GM04503 (cell line): ENCODE measurements at places on chromosomes 7 and 10.

DNA sequence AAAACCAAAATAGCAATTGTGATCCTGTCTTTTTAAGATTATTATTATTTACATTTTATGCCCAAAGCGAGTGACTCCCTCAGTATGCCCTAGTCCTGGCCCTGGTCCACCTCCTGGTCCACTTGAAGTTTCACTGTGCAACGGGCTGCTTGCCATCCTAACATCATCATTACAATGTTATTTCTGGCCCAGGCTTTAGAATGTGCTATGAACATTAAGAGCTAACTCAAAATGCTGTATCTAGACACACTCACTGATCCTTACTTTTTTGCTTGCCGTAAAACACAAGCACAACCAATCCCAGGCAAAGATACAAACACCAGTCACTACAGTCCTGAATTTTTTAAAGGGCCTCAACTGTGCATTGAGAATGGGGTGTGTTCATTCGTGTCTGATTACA is 38.4 kb downstream of the RHOBTB1 start:
- DNase-seq: peak; percentile 39

- DNase-seq: no peak
These were observed 349.4 kb downstream of the GATA3 start for GRCh38 chr10:8403711-8404371.

DNA sequence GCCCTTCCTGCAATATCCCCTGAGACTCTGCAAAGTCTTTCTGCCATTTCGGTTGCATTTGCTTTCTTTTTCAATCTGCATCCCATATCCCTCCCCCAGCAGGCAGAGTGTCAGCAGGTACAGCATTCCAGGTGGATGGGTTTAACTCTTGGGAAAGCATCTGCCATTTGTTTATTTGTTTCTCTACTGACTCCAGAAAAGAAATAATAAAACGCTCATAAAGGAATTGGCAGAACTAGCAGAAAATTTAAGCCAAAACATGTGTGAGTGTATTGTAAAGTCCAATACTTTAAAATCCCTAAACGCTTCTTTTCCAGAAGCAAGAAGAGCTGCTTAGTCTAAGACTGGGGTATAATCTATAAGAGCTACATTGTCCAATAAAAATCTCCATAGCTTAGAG is 393.8 kb downstream of the TNS3 start:
- DNase-seq: no peak

- DNase-seq: peak; percentile 27
These were observed 43.8 kb downstream of the PTPN12 start for GRCh38 chr7:77580762-77581350.

DNA sequence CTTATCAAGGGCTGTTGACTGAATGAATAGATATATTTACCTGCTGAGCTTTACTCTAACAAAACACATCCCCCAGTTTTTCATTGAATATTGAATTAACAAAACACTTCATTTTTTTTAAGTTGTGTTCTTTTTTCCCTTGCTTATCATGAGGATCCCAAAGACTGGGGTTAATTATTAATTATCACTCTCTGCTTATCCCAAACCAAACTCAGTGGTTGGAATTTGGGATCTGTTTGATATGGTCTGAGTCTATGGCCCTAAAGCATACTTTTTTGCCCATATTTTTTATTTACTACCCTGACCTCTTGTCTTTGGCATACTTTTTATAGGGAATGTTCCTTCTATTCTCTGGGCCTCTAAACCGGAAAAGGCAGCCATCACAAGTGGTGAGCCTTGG is 697.1 kb upstream of the GALNT17 start:
- DNase-seq: no peak

- DNase-seq: no peak
These were observed 5.9 kb downstream of the PGAM2 start for GRCh38 chr7:44059219-44060090.

- no peak for DNase-seq
These were observed 31.5 kb upstream of the PRF1 start for GRCh38 chr10:70634011-70634410.

DNA sequence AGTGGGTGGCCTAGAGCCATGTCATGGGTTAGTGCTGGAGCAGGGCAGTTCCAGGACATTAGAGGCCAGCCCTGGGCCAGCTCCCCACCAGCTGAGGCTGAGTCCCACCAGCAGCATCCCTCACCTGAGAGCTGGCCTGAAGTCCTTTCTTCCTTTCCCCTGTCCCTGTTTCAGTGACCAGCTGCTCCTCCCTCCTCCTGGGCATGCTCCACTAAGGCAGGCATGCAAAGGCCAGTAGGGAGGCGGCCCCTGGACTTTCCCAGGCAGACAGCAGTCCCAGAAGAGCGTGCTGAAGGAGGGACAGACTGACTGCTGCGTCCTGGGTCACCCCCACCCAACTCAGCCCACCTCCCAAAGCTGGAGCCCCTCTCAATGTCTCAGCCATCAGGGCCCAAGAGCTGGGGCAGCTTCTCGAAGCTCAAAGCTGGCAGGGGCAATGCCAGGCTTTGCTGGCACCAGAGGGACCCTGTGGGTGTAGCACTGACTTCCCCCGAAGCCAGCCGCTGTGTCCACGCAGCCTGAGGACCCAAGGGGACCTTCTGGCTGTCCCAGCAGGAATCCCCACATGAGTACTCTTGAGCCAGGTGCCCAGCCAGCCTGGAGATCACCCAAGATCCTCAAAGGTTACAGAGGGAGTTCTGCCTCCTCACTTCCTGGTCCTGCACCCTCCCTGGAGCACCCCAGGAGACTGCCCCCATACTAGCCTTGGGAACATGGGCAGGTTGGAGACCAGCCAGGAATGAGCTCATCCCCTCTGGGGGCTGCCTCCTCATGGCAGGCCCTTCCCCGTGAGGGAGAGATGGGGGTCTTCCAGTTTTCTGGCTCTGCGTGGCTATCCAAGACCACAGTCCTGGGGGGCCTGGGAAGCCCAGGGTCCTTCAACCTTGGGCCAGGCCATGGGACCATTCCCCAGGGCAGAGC is 35.2 kb upstream of the RET start:
- DNase-seq: no peak

GRCh38 chr10:21069929-21070700 is 173.0 kb upstream of the NEBL start:
- DNase-seq: no peak

DNA sequence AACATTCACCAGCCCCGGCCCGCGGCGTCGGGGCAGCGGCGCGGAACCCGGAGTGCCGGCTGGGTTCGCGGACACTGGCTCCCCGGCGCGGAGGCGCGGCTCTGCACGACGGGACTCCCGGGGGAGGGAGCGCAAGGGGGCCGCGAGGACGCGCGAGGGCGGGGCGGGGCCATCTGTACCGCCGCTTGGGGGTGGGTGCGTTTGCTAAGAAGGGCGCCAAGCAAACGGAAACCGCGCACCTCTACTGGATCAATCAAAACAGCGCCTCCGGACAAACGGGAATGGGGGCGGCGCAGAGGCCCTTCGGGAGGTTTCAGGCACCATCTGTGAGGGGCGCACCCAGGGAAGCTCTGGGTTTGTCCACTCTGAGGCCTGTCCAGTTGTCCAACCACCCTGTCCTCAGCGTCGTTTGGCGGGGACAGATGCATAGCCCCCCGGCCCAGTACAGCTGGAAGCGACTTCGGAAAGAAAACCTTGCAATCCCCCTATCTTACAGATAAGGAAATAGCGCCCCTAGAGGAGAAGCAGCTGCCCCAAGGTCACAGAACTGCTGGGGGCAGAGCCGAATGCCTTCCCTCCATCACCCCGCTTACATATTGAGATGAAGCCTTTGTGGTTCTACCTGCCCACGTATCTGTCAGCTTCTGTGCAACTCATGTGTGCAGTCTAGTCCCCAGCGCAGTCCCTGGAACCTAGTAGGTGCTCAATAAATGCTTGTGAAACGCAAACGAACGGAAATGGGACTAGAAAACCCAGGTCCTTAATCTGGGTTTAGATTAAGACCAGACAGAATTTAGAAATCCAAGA is 10.7 kb upstream of the SLIT1 start:
- DNase-seq: no peak

GRCh38 chr7:114953724-114954123 is 31.8 kb downstream of the MDFIC start:
- DNase-seq: no peak

DNA sequence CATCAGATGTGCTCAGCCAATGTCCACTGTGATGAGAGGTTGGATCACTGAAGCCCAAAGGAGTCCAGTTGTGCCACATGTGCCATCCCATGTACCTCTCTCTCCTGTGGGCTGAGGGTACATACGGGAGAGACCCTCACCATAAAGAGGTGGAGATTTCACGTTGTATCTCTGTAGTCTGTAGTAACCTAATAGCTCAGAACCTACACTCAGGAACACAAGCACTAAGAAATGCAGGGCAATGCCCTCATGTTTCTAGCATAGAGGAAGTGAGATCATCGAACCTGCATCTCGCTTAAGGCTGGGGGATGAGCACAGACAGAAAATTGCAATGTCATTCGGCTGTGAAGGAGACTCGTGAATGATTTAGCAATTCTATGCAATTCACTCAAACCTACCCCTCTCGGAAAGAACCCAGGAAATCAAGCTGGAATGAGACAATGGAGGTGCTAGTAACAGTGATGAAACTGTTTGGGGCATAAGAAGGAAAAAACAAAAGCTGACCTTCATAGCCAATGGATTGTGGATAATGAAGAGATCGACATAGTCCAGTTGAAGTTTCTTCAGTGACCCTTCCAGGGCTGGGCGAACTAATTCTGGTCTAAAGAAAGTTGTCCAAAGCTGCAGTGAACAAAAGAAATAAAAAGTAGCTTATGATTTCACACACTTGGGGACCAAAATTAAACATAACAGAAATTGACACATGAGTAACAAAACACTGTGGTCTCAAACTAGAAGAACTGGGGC is 80.3 kb upstream of the UCN3 start:
- peak; percentile 50 for DNase-seq

- DNase-seq: no peak
These were observed 5.7 kb downstream of the CYP2E1 start for GRCh38 chr10:133532871-133533270.

GRCh38 chr7:28179120-28180030 is 1.2 kb downstream of the JAZF1 start:
- no peak for DNase-seq

GRCh38 chr10:112282086-112282485 is 1.1 kb upstream of the TECTB start:
- DNase-seq: no peak

DNA sequence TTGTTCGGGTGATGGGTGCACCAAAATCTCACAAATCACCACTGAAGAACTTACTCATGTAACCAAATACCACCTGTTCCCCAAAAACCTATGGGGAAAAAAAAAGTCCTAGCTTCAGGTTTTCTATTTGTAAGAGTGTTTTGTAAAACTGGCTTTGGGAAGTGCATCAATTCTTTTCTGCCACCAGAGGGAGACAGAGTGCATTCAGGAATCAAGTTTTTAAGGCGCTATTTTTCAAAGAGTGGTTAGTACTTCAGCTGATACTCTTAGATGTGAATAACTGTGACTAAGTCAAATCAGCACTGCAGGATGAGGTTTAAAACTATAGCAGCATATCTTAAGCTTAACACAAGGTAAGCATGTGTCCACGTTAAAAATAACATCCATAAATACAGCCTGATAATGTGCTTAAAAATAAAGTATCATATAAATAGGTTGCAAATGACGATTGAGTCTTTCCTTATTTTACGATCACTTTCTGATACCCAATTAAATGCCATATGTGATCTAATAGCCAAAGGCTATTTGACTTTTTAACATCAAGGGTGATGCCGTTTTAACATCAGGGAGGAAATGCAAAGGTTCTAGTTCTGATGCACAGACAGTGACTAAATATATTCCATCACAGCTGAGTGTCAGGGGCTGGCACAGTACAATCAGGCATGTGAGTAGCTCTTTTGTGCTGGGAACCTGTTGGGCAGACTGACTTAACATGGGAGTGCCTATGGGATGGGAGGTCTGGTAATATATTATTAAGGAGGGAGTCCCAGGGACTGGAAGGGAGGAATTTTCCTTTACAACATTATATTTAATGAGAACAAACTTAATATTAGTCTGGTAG is 10.6 kb upstream of the LYZL2 start:
- peak; percentile 9 for DNase-seq

DNA sequence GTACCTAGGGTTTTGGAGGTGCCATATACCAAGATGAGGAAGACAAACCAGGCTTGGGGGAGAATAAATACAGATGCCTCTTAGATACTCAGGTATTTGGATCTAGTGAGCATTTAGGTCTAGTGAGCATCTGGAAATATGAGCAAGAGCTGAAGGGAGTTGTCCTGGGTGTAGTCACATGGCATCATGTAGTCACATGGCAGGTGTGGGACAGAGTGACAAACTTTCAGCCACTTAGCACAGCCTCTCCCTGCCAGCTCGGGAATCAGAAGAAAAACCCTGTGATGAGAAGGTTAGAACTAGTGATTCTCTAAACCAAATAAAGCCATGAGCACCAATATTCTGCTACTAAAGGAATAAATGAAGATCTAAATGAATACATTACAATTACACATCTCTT is 24.3 kb downstream of the RGR start:
- no peak for DNase-seq

GRCh38 chr10:70917635-70918034 is 29.3 kb upstream of the PCBD1 start:
- DNase-seq: no peak

- DNase-seq: no peak
These were observed 55.9 kb upstream of the CAV2 start for GRCh38 chr7:116443646-116444045.

GRCh38 chr10:122849900-122850605 is 4.4 kb upstream of the CUZD1 start:
- DNase-seq: no peak

GRCh38 chr7:12314199-12314598 is 89.5 kb downstream of the VWDE start:
- no peak for DNase-seq

GRCh38 chr10:75335983-75336382 is 65.6 kb downstream of the ZNF503 start:
- DNase-seq: no peak

DNA sequence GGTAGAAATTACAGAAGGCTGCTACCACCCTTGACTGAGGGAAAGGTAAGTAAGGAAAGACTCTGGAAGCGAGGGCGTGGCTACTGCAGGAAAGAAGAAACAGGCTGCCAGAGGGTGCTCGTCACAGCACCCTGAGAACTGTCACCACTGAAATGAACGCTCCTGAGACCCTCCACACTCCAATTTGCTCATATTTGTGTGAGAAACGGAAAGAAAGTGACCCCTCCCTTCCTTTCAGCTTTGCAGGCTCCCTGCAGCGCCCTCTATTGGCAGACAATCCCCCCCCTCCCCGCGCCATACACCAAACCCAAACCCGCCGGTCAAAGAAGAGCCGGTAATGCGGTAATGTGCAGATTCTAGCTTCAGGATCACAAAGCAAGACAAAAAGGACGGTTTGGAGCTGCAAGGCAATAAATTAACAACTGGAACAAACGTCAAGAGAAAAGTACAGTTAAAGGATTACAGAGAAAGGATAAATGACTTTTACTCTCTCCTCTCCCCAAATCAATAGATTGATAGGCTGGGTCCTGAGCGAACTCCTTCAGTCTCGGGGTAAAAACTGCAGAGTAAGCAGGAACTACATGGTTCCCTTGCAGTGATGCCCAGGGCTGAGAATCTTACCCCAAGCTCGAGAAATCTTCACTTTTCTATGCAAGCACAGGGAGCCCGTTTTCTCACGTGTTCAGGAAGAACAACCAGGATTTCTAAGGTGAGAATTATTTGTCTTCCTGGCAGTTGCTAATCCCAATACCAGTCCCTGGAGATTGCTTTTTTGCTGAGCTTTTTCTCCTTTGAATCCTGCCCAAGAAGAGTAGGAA is 47.6 kb downstream of the STEAP1B start:
- no peak for DNase-seq
